Cerebellar cortex (tissue), 1 donor: ENCODE measurements at places on chromosomes 1 and 21.

- DNase-seq, result no peak
Measured at GRCh38 chr1:202788800-202789199, 19.4 kb downstream of the KDM5B start.

- no peak for DNase-seq
Measured at GRCh38 chr1:164725401-164725800, 166.4 kb downstream of the PBX1 start.

- DNase-seq, result no peak
Measured at GRCh38 chr1:169196161-169196560, 89.7 kb downstream of the ATP1B1 start.

GRCh38 chr21:28083350-28083749, 909.3 kb downstream of the LTN1 start:
- no peak for DNase-seq

GRCh38 chr1:52482326-52483004, 70.4 kb downstream of the TUT4 start:
- no peak for DNase-seq

DNA sequence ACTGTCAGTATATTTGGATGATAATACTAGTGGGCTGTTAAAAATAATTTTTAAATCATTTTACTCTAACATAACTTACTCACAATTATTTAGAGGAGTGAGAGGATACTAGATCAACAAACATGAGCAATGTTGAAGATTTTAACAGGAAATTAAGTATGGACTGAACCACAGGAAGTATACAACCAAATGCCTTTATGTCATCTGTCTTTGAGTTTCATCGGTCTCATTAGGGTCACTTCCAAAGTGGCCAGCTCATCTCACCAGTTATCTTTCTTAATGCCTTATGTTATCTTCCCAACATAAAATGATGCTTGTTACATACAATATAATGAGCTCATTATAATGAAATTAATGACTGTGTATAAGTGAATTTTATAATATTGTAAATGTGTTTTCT, 1.5 kb upstream of the RGS1 start:
- no peak for DNase-seq

- no peak for DNase-seq
Measured at GRCh38 chr1:196181594-196181878, 426.7 kb downstream of the KCNT2 start.

DNA sequence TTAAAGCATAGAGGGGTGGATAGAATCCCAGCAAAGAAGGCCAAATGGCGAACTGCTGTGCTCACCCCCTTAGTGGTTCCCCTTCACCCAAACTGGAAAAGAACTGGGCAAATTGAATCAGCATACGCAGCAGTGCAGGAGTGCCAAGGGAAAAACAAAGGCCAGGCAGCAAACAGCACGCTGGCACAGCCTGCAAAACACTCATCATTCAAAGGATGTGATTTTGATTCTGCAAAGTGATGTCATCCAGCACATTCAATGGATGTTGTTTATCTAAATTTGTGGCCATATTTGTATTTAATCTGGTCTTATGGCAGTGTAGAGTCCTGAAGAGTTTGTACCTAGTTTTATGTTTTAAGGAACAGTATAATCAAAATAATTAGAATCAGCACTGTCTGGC, 71.8 kb upstream of the ECE1 start:
- no peak for DNase-seq

- no peak for DNase-seq
Measured at GRCh38 chr1:109383854-109384253, 13.9 kb downstream of the SORT1 start.

DNA sequence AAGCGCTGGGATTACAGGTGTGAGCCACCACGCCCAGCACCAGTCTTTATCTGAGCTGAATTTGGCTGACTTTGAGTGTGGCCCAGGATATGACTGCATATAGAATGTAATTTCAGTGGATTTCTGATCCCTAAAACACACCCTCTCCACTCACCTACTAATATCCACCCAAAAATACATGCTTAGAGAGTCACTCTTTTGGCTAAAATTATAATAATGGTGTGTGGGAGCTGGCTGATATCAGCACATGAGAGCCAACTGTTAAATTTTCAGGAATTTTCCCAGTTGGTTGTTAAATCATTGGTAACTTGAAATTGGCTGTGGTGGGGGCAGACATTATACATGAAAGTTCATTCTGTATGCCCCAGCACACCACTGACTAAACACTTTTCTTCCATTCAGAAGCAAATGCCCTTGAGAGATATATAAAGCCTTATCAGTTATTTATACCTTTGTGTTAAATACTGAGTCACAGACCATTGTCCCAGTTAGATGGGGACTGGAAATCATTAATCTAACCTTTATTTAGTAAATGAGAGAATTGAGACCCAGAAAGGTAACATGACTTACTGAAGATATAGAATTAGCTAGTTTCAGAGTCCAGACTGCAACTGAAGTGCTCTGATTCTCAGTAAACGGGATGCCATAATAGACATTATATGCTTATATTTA, 9.9 kb upstream of the CD247 start:
- DNase-seq, result no peak

- DNase-seq, result no peak
Measured at GRCh38 chr1:22328331-22329147, 123.1 kb upstream of the ZBTB40 start.

- no peak for DNase-seq
Measured at GRCh38 chr1:54574158-54574778, 26.2 kb downstream of the ACOT11 start.

GRCh38 chr21:36904093-36904666, 62.3 kb downstream of the HLCS start:
- DNase-seq, result no peak

DNA sequence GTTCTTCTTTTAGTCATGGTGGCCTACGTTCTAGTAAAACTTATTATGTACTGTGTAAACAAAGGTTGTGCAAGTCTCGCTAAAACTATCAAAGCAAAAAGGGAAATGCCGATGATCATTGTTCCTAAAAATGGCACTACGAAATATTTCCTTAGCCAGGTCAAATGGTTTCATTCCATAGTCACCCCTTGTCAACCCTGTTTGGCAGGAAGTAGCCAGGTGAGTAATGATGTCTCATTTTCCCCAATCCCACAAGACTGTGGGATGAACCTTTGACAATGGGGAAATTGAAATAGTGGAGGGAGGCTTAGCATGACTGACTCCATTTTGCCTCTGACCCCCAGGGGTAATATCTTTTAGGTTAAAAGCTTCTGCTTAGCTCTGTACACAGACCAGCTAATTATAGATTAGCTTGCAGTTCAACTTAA, 5.6 kb upstream of the REN start:
- DNase-seq, result no peak

DNA sequence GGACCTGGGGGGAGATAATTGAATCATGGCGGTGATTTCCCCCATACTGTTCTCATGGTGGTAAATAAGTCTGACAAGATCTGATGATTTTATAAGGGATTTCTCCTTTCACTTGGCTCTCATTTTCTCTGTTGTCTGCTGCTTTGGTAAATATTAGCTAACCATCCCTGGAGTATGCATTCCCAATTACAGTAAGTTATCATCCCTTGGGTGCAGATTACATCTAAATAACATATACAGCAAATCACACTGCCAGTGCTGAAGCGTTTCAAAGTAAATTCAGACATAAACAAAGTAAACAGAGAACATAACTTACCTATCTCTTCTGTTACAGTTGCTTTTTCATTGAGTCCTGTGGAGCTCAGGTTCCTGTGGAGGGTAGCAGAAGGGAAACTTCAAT, 38.6 kb upstream of the IGSF3 start:
- no peak for DNase-seq

- peak; percentile 88 for DNase-seq
Measured at GRCh38 chr1:211616231-211616964, 37.4 kb upstream of the SLC30A1 start.

DNA sequence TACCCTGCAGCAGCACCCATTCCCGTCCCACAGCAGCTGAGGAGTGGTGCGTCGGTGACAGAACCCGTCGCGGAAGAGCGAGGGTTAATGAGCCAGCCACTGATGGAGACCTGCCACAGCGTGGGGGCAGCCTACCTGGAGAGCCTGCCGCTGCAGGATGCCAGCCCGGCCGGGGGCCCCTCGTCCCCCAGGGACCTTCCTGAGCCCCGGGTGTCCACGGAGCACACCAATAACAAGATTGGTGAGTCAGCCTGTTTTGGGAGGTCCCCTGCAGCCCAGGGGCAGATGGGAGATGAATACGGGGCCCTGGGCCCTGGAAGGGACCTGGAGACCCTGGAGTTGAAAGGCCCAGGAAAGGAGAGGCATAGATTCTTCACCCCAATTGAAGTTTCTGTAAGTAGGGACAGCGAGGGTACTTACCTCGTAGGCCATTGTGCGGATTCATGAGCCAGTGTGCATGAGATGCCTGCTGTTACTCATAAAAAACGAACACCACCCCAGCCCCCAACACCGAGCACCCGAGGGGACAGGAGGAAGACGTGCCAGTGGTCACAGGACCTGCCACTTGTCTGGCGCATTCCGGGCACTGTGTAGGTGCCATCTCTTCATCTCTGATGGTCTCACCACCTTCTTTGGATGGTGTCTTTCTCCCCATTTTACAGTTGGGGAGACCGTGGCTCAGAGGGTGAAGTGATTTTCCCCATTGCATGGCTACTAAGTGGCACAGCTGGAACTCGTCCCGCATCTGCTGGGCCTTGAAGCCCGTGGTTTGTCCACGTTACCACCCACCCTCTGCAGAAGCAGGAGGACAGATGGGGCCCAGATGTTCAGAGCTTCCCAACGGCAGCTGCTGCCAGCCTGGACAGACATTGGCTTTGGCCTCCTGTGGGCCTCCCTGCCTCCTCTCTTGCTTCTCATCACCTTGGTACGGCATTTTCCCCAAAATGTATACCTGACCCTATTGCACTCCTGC, 28.3 kb upstream of the TNFRSF1B start:
- no peak for DNase-seq
